ENCODE measurements at places on chromosomes 13 and 19.

- peak; percentile 37 for DNase-seq
Observed at GRCh38 chr19:41792513-41793413, 3.6 kb upstream of the CEACAM3 start.

- DNase-seq: no peak
Observed at GRCh38 chr13:111116856-111117255, 1.7 kb downstream of the ARHGEF7 start.

DNA sequence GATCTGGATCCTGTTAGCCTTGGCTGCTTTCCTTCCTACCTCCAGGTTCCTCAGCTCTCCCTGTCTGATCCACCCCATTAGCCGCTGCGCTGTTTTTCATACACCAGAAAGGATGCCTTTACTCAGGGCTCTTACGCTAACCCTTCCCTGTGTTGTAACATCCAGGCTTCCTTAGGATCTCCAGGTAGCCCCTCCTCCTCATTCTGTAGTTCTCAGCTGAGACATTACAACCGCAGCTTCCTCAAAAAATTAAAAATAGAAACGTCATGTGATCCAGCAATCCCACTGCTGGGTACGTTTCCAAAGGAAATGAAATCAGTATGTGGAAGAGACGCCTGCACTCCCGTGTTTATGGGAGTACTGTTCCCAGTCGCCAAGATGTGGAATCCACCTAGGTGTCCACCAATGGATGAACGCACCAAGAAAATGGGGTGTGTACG is 18.4 kb upstream of the MYADM start:
- no peak for DNase-seq

GRCh38 chr19:19552798-19553197 is 14.7 kb downstream of the CILP2 start:
- DNase-seq: peak; percentile 31

DNA sequence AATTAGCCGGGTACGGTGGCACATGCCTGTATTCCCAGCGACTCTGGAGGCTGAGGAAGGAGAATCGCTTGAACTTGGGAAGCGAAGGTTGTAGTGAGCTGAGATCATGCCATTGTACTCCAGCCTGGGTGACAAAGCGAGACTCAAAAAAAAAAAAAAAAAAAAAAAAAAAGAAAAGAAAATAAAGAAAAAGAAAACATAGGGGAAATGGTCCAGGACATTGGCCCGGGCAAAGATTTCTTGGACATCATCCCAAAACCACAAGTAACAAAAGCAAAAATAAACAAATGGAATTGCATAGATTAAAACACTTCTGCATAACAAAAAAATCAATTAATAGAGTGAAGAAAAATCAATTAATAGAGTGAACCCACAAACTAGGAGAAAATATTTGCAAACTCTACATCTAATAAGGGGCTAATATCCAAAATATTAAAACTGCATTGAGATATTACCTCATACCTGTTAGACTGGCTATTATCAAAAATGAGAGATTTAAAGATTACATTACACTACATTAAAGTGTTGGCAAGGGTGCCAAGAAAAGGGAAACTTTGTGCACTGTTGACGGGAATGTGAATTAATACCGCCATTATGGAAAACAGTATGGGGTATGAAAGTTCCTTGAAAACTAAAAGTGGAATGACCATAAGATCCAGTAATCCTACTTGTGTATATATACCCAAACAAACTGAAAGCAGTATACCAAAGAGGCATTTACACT is 18.5 kb upstream of the ABCC4 start:
- no peak for DNase-seq

GRCh38 chr19:49937750-49938381 is 8.6 kb upstream of the NUP62 start:
- DNase-seq: peak; percentile 76

GRCh38 chr13:90336507-90336906 is 1011.0 kb upstream of the MIR17HG start:
- DNase-seq: no peak

- DNase-seq: no peak
Observed at GRCh38 chr19:17370026-17370587, 7.0 kb downstream of the PLVAP start.

GRCh38 chr13:102198418-102199311 is 203.2 kb downstream of the FGF14 start:
- DNase-seq: no peak

GRCh38 chr19:937259-937694 is 11.4 kb downstream of the ARID3A start:
- DNase-seq: no peak

DNA sequence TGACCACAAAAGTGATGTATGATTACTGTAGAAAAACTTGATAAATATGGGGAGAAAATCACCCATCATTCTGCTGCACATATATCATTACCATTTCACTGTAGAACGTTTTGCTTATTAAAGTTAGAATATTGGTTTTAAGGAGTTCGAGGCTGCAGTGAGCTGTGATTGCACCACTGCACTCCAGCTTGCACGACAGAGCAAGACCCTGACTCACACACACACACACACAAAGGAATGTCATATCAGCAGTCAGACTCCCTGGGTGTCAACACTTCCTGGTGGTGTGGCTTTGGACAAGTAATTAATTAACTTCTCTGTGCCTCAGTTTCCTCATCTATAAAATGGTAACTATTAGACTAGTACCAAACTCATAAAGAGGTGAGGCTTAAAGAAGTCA is 11.3 kb upstream of the PNMA8A start:
- no peak for DNase-seq

DNA sequence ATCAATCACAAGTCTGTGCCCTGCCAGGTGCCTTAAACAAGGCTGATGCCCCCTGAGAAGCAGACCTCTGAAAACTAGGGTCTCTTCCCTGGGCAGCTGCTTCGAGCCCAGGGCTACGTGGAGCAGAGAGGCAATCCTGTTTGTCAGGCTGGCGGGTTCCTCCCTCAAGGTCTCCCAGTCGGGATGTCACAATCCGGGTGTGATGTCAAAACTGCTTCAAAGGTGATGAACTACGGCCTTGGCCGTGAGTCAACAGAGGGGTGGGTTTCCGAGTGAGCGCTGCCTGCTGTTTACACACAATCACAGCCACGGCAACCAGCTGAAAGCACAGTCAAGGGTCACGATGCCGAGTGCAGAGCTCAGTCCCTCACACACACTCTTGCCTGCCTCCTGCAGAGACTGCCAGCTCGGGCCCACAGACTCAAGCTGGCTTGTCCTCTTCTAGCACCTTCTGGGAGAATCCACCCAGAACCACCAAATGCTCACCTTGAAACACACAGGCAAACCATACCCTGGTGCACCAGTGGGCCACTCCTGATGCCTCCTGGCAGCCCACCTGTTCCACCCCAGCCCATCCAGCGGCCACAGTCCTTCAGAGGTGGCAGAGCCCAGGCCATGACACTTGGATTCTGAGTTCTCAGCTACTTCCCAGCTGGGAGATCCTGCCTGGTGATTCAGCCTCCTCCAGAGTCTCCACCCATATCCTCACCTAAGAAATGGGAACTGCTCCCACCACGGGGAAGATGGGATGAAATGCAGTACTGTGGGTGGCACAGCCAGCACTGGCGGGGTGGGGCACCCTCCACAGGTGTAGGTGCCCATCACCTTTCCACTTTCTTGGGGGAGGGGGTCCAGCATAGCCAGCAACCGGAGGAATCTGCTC is 6.8 kb downstream of the ELL start:
- DNase-seq: no peak

DNA sequence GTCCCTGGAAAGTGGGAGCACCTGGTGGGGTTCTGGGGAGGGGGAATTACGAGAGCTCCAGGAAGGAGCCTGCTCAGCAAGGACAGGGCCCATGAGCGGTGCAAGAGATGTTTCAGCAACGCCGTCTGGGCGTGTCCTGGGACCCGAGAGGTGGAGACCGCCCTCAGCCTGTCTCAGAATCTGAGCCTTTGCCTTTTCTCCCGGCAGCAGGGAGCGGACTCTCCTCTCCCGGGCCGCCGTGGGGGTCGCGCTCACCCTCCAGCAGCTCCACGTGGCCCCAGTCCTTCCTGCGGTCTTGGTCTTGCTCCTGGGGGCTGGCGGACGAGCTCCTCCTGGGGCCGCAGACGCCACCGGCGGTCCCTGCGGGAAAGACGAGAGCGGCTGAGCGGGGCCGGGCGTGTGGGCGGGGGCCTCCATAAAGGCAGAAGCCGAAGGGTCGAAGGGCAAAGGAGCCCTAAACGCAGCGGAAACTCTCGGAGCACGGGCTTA is 714 bp downstream of the POLRMT start:
- peak; percentile 41 for DNase-seq

DNA sequence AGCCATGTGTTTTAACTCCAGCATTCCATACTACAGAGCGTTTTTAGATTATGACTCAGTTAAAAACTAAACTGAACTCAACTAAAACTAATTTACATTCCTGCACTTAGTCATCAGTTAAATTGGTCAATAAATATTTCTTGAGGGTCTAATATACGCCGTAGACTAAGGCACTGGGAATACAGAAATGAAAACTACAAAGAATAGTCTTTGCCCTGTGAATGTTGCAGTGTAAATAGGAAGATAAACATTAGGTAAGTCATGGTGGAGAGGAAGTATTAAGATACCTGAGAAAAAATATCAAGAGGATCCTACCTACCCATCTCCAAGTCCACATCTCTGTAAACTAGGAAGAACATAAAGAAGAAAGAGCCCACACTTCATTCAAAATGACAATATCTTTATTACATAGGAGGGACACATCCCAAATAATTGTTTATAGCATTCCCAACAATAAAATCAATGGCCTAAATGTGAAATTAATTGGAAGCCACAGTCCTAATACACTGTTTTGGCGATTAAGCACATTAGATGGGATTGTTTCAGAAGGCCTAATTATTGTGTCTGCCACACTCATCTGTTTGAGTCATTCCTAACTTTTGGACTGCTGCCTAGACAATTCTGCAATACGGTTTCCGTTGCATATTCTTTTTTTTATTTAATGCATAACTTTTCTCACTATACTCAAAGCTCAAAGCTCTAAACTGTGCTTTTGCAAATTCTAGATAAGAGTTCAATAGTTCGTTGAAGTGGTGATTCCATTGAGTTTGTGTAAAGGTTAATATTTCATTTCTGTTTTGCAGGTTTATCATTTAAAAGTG is 52.9 kb downstream of the MBNL2 start:
- peak; percentile 48 for DNase-seq

- no peak for DNase-seq
Observed at GRCh38 chr13:78714717-78715116, 55.8 kb upstream of the OBI1 start.

DNA sequence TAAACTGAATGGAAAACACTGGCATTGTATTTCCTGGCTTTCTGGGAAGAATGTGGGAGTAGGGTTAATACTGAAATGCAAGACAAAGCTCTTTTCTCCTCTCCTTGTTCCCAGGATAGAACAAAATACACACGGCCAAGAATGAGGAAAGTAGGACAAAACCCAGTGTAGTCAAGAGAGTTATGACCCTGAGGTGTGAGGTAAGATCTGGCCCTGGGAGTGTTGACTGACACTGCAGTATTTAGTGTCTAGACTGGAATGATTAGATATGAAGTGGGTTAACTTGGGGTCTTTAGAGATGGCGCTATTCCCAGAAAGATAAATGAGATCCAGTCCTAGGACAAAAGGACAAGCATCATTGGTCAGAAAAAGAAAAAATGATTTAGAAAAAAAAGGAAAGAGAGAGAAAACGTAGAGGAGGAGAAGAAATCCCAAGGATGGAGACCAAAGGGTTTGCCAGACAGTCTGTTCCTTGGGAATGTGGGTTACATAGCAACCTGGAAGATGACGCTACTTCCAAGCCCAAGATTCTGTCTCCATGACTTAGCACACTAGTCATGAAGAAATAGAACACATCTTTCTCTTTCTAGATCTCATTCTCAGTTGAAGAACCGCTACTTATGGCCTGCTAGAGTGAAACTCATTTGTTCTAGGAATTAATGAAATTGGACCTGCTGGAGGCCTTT is 543.6 kb upstream of the GPC6 start:
- no peak for DNase-seq

DNA sequence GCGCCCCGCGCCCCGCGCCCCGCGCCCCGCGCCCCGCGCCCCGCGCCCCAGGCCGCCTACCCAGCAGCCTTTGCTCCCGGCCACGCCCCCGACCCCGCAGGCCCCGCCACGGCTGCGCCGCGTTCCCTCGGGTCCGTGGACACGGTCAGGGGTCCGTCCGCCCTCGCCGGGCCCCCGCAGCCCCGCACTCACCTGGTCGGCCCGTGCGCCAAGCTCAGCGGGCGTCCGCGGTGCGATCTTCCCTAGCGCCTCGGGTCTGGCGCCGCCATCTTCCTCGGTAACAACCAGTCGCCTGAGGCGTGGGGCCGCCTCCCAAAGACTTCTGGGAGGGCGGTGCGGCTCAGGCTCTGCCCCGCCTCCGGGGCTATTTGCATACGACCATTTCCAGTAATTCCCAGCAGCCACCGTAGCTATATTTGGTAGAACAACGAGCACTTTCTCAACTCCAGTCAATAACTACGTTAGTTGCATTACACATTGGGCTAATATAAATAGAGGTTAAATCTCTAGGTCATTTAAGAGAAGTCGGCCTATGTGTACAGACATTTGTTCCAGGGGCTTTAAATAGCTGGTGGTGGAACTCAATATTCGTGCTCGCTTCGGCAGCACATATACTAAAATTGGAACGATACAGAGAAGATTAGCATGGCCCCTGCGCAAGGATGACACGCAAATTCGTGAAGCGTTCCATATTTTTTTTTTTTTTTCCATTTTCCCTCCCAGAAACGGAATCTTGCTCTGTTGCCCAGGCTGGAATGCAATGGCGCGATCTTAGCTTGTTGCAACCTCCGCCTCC is at the start of the genes MED16 and RNU6-9:
Gene MED16, minus strand, starts transcription at position 294 of the 796 bp plus-strand sequence. CDS start 2,056 bp downstream, outside the sequence.
Gene RNU6-9, plus strand, starts transcription at position 591 of the 796 bp plus-strand sequence.
- DNase-seq: peak; percentile 95

GRCh38 chr19:45463241-45463640 is 4.6 kb upstream of the FOSB start:
- no peak for DNase-seq

DNA sequence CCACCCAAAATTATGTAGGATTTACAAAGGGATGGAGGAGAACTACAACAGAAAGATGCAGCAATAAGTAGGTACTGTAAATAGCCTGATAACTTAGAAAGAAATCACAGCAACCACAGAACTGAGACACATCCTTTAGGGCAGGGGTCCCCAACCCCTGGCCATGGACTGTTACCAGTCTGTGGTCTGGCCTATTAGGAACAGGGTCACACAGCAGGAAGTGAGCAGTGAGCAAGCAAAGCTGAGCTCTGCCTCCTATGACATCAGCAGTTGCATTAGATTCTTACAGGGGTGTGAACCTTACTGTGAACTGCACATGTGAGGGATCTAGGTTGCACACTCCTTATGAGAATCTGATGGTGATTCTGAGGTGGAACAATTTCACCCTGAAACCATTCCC is 997.6 kb downstream of the DIAPH3 start:
- no peak for DNase-seq

Data from cerebellar cortex (tissue), 1 donor.